ENCODE measurements at places on chromosomes 6 and 20. TPM values are rescaled to one million over a fixed set of nuclear protein-coding genes. Genes with fewer than 3 reads are reported as not detected.

The SLC17A5 gene
- total RNA-seq: 36.5 TPM

GRCh38 chr6:54601600-54602300, 244.8 kb upstream of the FAM83B start:
- DNase-seq: no peak

GRCh38 chr6:49430866-49431265, 32.2 kb downstream of the MMUT start:
- no peak for DNase-seq

DNA sequence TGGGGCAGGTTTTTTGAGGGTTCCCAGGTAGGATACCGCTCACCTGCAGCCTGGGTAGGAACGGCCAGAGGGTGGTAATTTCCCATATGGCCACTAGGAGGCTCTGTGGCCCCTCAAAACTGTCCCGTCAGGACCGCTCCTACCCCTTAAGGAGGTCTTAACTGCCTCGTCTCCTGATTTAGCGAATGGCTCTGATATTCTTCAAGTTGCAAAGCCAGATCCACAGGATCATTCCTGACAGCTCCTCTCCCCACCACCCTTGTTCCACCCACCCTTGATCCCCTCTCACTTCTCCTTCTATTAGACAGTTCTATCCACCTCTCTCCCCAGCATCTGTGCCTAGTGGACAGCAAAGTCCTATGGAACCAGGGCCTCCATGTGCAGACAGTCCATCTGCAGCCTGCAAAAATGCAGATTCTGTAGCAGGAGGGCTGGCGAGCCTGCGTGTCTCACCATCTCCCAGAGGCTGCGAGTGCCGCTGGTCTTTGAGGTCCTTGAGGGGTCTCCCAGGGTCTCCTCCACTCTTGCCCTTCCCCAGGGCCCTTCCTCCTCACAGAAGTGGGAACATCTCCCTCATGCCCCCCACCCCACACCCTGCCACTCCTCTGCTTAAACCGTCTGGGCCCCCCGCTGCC, 34.3 kb upstream of the ZBP1 start:
- peak; percentile 20 for DNase-seq

GRCh38 chr6:97069363-97069762, 144.8 kb downstream of the KLHL32 start:
- no peak for DNase-seq

DNA sequence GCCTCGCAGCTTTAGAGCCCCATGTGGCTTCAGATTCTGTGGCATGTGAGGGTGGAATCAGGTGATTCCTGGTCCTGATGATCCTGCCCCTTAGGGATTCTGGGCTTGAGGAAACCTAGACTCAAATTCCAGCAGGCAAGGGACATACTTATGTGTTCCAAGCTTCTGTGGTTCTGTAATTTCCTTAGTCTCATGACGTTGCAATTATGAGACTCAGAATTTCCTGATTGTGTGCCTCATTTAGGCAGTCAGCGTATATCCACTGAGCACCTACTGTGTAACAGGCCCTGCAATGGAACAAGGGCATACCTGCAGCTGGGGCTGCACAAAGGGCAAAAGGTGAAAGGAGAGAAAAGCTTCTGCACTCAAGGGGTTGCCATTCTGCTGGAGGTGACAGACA, 11.6 kb upstream of the BPIFB4 start:
- DNase-seq: no peak
